ENCODE measurements at places on chromosomes 5 and 9. TPM values are rescaled to one million over a fixed set of nuclear protein-coding genes. Genes with fewer than 3 reads are reported as not detected.

- DNase-seq = no peak
These were observed 62.9 kb downstream of the SMIM23 start for GRCh38 chr5:171848486-171848885.

DNA sequence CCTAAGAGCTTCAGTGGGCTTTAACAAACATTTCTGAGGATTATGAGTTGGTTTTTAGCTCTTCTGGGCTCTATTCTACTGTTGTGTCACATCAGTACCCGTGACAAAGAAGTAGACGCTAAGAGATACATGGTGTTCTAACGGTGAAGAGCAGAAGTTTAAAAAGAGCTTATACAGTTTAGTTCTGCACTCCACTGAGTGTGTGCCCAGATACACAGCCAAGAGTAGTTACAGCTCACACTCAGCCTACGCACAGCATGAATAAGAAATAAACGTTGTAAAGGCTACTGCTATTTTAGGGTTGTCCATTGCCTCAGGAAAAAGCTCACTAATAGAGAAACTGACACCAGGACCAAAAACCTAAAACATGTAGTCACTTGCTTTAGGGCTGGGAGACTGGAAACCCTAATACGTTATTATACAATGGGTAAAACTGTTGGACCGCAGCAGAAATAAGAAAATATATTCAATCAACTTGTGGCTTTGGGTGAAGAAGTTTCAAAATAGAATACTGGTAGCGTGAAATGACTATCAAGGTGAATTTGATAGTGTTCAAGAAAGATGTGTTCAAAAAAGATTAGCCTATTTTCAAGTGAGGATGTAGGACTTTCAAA lies 34.7 kb downstream of the PSIP1 start:
- no peak for DNase-seq

DNA sequence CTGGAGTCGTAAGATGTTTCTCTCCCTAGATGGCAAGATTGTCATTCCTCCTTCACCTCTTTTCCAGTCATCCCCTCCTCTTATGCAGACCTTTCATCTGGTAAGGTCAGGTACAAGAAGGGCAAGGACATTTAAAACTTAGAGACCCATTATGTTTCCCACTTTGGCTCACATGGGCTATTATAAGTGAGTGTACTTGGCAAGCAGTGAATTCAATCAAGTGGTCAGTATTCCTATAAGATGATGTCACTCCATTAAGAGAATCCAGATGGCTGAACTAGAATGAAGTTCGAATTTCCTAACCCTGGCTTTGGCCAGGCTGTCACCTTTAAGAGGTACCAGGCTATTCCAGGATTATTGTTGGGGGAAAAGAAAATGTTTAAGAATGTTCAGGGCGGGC lies 32.2 kb downstream of the ZNF131 start:
- no peak for DNase-seq

DNA sequence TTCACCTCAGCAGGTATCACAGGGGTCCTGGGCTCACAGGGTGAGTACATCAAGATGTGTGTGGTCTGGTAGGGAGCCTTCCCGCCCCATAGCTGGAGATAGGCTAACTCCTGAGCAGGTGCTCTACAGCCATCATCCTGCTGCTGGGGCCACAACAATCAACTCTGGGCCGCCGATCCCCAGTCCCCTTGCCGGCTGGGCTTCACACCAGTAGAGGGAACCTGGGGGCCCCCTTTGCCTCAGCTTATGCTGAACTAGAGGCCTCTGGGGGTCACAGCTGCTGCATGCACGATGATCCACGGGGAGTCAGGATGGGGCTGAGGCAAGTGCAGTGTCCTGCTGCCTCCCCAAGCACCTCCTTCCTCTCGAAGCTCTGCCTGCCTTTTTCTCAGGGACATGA lies 46.5 kb downstream of the IRF1 start:
- no peak for DNase-seq

GRCh38 chr5:75948438-75948837 lies 134.7 kb upstream of the SV2C start:
- no peak for DNase-seq

DNA sequence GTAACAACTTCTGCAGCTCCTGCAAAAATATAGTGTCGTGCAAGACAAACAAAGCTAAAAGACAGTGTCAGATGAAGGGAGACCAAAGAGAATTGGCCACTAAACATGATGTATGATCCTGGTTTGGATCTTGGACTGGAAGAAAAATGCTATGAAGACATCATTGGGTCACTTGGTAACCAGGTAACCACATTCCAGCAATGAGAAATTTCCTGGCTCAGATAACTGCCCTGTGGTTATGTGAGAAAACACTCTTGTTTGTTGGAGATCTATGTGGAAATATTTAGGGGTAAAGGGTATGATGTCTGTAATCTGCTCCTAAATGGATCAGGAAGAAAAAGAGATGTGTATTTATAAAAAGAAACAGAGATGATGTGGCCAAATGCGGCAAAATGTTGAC lies 45.5 kb upstream of the ANKRD33B start:
- DNase-seq = no peak

DNA sequence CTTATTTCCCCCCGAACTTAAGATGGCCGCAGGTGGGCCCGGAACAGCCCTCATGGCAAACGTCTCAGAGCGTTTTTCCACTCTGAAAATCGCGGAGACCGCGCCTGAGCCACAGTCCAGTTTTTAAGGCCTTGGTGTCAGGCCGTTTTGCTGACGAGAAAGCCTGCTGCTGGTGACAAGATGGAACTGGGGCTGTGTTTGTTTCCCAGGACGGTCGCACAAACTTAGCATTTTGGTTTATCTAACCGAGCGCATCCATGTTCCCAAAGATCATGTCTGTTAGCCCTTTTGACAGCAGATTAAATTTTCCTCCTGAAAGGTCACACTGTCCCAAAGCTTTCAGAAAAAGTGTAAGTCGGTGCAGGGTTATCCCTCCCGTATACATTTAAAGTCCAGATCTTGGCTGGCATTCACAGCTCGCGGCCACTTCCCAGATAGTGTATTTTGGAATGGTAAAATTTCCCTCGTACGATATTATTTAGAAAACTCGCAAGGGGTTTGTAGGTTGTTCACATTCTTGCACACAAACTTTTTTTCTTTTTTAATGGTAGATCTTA lies 812 bp downstream of the SREK1 start:
- DNase-seq = no peak

GRCh38 chr5:34957321-34957720 lies 28.0 kb downstream of the DNAJC21 start:
- no peak for DNase-seq

- no peak for DNase-seq
These were observed 49.3 kb downstream of the ZFAND5 start for GRCh38 chr9:72315510-72316311.

- DNase-seq = no peak
These were observed 7.6 kb upstream of the NEURL1B start for GRCh38 chr5:172633403-172633970.

DNA sequence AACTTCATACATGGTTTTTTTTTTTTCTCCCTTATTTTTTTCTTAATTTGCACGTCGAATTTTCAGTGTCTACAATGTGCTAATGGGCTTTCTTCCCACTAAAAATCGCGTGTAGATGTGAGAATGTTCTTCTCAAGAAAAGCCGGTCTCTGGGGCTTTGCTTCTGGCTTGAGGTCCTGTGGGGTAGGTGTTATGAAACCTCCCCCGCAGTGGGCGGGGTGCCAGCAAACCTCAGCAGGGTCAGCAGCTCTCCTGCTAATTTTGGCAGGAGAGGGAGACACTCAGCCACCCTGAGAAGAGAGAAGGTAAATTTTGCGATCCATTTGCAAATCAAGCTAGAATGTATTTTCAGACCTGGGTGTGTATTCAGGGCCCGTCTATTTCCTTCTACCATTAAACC lies 59.9 kb downstream of the NPR3 start:
- no peak for DNase-seq

Gene HMMR
- 87.7 TPM for total RNA-seq

Gene HACD4
- 13.3 TPM for total RNA-seq

Gene MELK
- total RNA-seq = 74.9 TPM

Gene EQTN
- not detected for total RNA-seq

Gene SHB
- total RNA-seq = 0.57 TPM

Gene C5orf58
- not detected for total RNA-seq

All from activated CD8-positive, alpha-beta T cell treated with anti-CD3 and anti-CD28 coated beads, Interleukin-2, amount 10 ng/mL, durations not matched to agents 7 days and 5 days (primary cell).